ENCODE measurements at places on chromosomes 4 and X.

DNA sequence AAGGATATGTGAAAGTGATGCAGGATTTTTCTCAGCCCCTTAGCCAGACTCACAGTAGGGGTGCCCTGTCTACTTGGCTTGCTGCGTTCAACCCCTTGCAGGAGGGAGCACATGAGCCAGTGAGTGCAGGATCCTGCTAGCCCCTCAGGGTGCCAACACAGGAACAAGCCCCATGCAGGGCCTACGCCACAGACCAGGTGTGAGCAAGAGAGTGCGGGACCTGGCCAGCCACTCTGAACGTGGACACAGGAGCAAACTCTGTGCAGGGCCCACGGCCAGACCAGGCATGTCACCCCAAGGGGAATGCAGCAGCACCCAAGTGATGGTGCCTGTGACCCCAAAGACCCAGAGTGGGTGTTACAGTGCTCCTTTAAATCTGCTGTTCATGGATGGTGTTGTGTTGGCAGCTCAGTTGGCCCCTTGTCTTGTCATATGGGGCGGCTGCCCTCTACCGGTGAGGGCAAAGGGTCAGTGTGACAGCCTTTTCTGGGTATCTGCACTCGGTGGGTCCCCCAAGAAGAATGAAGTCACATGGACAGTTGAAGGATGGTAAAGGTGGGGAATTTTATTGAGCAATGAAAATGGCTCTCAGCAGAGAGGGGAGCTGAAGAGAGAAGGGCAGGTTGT lies 188.4 kb upstream of the MAOA start:
- no peak for DNase-seq

GRCh38 chrX:97215186-97215585 lies 331.5 kb downstream of the RPA4 start:
- DNase-seq = no peak

GRCh38 chr4:67678612-67679011 lies 22.3 kb downstream of the UBA6 start:
- DNase-seq = no peak

GRCh38 chr4:179750374-179750773 lies 2308.1 kb upstream of the AGA start:
- no peak for DNase-seq

DNA sequence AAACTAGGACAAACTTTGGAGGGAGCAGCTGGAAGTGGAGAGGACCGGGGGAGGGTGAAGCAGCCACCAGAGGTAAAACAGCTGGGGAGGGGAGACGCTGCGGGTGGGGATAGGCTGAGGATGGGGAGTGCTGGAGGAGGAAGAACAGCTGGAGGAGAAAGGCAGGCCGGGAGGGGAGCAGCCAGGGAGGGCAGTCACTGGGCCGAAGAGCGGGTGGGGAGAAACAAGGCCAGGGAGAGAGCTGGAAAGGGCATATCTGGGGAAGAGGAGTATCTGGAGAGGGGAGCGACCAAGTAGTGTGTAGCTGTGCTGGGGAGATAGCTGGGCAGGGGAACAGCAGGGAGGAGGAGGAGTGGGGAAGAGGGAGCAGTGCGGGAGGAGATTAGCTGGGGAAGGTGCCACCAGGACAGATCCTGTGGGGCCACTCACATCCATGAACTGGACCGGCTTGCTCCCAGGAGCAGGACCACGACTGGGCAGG lies 2.7 kb downstream of the SLC38A5 start:
- DNase-seq = no peak

DNA sequence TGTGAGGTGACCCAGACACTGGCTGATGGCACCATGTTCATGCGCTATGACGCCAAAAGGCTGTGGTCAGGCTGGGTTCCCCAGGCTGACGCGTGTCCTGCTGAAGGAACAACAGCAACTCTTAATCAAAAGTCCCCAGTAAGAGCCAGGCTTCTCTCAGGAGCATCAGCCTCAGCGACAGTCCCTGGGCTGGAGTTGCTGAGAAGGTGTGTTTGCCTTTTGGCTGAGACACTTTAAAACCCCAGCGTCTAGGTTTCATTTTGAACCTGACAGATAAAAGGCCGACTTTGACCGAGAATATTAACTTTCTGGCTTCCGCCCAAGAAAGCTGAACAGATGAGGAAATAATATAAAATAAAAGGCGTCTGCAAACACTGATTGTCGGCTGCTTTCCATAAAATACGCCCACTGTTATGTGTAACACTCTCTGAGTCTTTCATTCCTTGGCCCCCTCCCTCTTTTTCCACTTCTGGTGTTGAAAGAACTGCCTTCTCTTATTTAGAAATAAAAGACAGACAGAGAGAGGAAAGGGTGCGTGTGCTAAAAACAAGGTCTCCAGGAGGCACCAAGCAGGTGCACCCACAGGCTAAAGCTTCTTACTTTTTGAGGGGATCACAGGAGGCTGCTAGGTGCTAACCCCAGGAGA lies 373.6 kb downstream of the MID1IP1 start:
- peak; percentile 2 for DNase-seq

GRCh38 chrX:2445662-2446623 lies 54.8 kb downstream of the DHRSX start:
- DNase-seq = no peak

- DNase-seq = no peak
Measured at GRCh38 chr4:141058591-141059512, 74.4 kb downstream of the RNF150 start.

DNA sequence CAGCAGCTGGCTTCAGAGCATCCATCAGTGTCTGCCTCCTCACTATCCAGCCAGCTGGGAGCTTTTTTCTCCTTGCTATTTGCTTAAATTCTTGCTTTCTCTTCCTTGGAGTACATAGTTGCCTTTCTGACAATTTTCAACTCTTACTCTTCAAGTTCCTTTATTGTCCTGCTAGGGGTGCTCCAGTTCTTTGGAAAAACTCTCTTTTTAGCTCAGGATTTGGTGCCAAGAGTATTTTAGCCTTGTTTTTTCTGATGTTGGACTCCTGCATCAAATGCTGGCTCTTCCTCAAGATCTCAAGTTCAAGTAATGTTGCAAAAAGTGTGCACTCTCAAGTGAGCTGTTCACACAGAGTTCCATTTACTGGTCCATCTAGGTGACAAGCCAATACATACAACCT lies 126.4 kb downstream of the KDR start:
- no peak for DNase-seq
